ENCODE measurements at places on chromosomes 5 and 9.

DNA sequence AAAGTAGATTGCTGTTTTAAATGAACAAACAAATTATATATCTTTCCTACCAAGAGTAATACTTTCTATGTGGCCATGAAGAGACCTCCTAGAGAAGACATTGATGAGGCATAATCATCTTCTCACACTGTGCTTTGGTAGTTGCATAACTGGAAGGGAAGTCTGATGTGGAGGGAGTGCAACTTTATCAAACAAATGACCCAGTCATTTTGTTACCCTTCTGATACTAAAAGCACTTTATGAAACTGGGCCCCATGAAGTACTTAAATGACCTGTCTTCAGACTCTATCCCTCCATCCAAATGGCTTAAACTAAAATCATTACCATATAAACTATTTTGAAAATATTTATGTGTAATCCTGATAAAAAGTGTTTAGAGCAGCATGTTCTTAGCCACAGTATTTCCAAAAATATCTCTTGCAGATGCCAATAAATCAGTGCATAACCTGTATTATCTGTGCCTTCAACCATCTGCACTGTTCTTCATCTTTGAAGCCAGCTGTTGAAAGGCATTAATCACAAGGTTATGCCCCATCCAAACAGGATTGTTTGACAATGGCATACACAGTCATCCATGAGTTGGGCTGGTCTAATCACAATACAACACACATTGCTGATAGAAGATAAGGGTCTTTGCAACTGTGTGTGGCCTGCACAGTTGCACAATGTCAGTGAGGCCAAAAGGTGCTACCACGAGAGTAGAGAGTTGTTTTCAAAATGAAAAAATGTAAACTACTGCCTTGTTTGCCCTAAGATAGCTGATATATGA, 31.9 kb upstream of the MIER3 start:
- DNase-seq, result no peak

GRCh38 chr9:91302831-91303230, 58.9 kb downstream of the AUH start:
- DNase-seq, result no peak

GRCh38 chr5:92581249-92581648, 999.8 kb downstream of the NR2F1-AS1 start:
- DNase-seq, result no peak

DNA sequence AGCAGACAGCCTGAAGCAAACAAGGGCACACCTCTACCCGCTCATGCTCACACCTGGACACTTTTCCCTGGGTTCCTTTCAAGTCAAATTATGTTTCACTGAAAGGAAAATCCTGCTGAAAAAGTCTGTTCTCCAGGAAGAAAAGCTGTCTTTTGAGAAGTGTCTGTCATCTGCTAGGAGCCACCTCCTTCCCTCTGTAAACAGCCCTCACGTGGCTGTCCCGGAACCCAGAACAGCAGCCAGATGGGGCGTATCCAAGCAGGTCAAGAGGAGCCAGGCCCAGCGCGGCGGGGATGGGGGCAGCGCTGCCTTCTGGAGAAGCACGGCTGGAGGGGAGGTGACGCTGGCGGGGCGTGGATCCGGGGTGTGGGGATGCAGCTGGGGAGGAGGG, at the start of gene PNPLA7:
PNPLA7 (minus strand) TSS at position 172 of the 391 bp plus-strand sequence. CDS start 205 bp downstream, outside the sequence.
- no peak for DNase-seq

GRCh38 chr5:75051217-75051751, 1.1 kb downstream of the GCNT4 start:
- no peak for DNase-seq

DNA sequence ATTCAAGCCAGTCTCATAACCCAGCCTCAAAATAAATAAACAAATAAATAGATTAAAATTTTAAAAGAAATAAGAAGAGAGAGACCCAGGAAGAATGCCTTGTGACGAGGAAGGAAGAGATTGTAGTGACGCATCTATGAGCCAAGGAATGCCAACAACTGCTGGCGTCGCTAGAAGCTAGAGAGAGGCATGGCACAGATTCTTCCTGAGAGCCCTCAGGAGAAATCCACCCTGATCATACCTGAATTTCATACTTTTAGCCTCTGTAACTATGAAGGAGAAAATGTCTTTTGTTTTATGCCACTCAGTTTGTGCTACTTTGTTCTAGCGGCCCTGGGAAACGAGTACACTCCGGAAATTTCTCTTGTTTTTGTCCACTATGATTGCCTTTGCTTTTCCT, 103.9 kb downstream of the C9orf50 start:
- DNase-seq, result no peak

GRCh38 chr5:128290152-128290858, 206.7 kb downstream of the SLC12A2 start:
- DNase-seq, result no peak

GRCh38 chr9:83231039-83231438, 168.1 kb upstream of the RASEF start:
- no peak for DNase-seq

DNA sequence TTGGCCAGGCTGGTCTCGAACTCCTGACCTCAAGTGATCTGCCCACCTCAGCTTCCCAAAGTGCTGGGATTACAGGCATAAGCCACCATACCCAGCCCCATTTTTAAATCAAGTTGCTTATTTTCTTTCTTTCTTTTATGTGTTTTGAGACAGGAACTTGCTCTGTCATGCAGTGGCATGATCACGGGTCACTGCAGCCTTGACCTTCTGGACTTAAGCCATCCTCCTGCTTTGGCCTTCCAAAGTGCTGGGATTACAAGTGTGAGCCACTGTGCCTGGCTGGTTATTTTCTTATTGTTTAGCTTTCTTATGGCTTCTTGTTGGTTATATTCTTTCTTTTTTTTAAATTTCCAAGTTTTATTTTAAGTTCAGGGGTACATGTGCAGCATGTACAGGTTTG, 79.7 kb upstream of the C5orf63 start:
- DNase-seq, result no peak

DNA sequence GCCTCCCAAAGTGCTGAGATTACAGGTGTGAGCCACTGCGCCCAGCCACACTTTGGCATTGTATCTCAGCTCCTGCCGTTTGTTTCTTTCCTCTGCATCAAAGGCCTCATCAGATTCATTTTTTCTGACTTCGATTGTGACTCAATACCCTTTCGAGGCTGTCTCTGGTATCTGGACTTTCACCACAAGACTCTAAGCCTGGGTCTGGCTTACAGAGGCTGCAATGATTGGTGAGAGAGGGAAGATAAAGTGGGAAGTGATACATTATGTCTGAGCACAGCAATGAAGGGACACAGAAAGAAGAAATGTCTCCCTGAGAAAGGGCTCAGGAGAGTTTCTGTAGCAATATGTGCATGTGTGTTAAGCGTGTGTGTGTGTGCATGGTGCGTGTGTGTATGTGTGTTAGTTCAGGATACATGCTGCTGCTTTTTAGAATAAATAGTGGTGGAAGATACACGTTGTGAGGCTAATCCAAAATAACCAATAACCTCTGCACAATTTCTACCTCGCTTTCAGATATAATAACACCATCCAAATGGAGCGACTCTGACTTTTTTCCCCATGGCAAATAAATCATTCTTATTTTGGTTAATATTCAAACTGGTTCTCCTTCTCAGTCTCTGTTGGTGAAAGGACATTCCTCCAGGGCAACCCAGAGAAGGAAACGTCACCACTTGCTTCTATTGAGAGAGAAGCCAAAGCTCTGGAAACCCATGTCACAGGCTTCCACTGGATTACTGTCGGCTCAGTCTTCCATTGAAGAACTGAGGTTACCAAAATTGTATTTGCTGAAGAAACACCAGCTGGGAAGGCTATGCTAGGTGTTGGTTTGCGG, 8.1 kb upstream of the DAB2 start:
- no peak for DNase-seq

DNA sequence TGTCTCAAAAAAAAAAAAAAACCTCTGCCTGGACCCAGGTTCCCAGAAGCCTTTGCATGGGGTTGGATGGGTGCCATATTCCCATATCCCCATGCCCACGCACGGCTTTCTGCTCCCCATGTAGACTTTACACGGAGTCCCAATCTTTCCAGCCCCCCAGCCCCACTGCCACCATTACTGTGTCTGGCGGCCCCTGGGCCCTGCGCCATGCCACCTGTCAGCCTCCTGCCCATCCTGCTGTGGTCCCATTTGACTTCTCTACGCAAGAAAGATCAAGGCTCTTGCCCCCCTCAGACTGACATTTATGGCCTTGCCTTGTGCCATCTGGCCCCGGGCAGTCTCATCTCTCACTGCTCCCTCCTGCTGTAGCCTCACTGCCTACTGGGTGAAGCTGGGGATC, 6.5 kb upstream of the AK1 start:
- no peak for DNase-seq

DNA sequence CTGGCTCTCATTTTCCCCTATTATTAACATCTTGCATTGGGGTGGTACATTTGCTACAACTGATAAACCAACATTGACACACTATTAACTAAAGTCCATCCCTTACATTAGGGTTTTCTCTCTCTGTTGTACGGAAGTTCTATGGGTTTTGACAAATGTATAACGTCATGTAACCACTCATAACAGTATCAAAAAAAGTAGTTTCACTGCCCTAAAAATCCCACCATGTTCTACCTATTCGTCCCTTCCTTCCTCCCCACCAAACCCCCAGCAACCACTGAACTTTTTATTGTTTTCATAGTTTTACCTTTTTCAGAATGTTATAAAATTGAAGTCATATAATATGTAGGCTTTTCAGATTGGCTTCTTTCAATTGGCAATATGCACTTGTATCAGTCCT, 40.1 kb downstream of the MLLT3 start:
- no peak for DNase-seq

DNA sequence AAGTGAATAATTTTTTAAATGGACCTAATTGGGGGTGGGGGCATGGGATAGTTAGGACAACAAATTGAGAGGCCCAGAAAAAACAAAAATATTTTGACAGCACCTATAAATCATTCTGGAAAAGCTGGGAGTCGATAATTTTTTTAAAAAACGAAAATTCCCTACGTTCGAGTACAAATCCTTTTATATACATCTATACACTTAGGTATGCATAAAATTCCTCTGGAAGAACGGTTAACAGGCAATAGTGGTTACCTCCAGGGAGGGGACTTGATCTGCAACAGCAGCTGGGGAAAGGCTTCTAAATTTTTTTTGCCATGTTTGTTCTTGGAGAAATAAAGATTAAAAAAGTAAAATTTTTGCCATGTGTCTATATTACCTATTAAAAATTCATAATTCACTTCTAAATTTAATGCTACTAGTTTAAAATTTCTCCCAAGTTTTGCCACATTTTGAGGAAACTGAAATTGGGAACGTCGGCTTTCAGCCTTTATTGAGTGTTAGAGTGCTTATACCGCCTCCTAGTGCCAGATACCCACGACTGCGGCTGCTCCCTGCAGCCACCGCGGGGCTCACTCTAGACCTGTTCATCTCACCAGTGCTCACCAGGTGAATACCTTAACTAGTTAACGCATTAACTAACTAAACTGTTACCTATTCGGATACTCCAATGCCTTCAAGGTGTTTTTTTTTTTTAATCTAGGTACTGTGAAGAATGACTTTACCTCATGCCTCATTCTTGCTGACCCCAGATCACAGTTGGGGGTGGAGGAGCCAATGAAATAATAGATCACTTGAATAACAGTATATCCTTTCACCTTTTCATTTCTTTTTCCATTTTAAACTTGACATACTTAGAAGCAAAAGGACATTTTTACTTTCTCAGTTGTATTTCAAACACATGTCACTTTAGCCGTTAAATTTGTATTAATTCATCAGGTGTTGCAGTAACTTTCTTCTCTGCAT, 1.8 kb upstream of the BHMT start:
- DNase-seq, result no peak

DNA sequence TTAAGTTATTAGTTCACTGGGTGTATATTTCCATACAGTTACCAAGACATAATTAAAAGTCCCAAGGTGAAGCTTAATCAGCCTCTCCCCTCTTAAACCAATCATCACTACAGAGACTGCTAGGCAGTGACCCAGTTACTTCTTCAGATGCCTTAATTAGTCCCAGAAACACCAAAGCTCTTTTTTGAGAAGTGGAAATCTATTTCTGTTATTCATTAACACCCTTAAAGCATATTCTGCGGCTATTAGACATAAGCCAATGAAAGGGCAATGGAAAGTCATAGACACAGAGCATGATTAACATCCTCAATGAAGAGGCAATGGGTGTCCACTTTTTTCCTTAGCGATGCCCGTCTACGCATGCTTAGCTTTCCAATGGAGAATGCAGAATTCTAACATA, 48.3 kb upstream of the DNAH5 start:
- DNase-seq, result no peak

DNA sequence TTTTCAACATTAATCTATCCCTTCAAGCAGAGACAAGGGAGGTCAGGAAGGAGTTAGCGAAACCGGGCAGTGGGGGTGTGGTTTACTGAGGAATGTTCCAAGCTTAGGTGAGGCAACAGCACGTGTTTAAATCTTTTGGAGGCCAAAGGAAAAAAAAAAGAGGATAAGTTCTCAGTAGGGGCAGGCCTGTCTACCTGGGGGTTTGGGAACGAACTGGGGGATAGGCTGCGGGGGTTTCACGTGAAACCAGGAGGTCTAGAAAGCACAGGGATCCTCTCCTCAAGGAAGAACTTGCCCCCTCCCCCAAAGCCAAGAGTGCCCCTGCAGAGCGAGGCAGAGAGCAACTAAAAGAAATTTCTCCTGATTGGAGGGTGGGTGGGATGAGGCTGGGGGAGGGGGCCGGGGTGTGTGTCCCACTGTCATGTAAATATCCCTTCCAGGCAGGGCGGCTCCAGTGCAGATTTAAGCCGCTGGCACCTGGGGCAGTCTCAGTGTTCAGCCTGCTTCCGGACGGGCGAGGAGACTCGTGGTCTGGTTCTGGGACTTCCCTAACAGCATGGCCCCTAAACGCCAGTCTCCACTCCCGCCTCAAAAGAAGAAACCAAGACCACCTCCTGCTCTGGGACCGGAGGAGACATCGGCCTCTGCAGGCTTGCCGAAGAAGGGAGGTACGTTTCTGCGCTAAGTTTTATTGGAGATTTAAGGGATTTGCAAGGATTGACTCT, 5.5 kb upstream of the SET start:
- DNase-seq, result no peak

DNA sequence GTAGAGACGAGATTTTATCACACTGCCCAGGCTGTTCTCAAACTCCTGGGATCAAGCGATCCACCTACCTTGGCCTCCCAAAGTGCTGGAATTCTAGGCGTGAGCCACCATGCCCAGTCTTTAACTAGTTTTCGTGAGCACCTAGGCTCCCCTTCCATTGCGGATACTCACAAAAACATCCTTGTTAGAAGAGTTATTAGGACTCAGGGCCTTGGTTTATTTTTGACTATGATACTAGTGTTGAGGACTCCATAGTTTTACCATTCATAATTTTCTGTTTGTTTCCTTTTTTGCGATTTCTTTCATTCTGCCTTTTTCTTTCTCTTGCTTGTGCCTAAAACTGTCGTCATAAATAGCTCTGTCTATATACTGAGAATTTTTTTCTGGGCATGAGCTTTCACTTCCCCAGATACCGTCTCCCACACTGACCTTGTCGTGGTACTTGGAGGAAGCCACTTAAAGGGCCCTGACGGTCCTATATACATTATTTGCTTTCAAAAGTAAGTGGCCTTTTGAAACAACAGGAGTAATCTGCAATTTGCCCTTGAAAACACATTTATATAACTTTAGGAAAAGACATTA, 5.2 kb downstream of the F2R start:
- no peak for DNase-seq

GRCh38 chr9:129610473-129611306, 10.2 kb downstream of the C9orf50 start:
- peak; percentile 56 for DNase-seq

Measured in stimulated activated CD4-positive, alpha-beta T cell treated with anti-CD3 and anti-CD28 coated beads, TNF-alpha, amount 100 ng/mL, for 48 hours (primary cell).